ENCODE measurements at places on chromosomes 3 and 15.
A peak's percentile ranks its signal among the peaks of the same experiment; 100 is the strongest.

- peak; percentile 1 for DNase-seq
These were observed 674.1 kb downstream of the MECOM start for GRCh38 chr3:168989396-168989795.

- DNase-seq = no peak
These were observed 138.4 kb downstream of the FAM43A start for GRCh38 chr3:194824100-194824499.

DNA sequence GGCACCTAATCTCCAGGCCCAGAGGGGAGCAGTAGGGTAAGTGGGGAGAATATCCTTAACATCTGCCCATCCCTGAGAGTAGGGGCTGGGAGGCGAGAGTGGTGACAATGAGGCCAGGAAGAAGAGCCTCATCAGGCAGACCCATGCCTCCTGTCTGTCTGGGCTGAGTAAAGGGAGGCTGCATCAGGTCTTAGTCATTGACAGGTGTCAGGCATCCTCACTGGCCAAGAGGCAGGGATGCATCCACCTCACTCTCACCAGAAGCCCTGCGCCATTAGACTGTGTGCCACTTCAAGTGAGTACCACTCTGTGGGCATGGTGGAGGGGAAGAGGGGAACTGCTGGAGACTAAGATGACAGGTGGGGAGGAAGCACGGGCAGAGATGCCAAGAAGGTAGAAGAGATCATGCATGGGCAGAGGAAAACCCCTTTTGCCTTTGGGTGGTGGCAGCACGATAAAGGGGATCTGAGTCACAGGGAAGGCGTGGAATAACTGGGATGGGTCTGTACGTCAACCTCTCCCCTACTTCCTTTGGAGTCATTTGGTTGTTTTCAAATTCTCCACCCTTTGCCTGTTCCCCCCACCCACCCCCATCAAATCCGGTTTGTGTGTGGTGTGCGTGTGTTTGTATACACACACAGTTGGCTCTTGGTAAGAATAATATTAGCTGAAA lies 14.1 kb downstream of the ANAPC13 start:
- DNase-seq = no peak

DNA sequence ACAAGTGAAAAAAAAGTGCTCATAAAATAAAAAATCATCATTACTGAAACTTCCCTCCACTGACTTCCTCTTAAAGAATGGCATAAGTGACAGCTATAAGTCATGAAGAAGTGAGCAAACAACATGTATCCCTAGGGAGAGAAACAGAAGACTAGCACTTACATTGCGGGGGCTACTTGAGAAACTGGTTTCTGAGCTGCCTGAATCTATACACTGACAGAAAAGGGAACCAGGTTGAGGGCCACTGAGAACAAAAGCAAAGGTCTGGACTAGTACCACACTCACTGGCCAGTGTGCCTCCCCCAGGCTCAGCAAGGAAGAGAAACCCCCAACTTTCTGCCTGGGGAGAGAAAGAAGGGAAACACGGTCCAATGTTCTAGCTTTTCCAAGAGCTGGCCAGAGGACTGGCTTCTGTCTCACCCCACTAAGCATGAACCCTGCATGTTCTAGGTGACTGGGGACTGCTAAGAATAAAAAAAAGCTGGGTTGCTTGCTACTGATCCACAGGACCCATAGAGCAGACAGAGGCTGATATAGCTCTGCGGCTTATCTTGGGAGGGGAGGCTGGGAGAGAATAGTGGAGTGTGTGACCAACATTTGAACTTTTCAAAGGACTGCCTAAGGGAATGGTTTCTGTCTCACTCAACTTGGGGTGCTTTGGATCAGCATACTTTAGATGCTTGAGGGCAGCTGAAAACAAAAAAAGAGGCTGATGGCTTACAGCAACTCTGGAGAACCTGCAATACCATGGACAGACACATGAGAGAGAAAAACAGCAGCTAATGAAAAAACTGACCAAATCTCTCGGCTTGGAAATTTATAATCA lies 8.1 kb downstream of the RAD18 start:
- DNase-seq = no peak

- DNase-seq = peak; percentile 68
These were observed 226.5 kb upstream of the NANOGP8 start for GRCh38 chr15:35311615-35312014.

DNA sequence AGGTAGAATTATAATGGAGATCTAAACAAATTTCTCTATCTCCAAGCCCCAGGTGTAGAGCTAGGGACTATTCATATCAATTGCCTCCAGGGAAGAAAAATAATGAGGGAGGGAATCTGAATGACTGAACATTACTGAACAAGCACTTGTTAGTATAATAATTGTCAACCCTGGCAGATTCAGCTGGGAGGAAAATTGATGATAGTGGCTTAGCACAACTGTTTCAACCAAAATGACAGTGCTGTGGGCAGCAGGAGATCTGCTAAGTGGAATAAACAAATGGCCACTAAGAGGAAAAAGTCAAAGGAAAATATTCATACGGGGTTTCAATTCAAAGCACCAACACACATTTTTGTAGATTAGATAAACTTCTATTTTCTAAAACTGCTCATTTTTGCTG lies 294.9 kb upstream of the ZNF385D start:
- no peak for DNase-seq

DNA sequence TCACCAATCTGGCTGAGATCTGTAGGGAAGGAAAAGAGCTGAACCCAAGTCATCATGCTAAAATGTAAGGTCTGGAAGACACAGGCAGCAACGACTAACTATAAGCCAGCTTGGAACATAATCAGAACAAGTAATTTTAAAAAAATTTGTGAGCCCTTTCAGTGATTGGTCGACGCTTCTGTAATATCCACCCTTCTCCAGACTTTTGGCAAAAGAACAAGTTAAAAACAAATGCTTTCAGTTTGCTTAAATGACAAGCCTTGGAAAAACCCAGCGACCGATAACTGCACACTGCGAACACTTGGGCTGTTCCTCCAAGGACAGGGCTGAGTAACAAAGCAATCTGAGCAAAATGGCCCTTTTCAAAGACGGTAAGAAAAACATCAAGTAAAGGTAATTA lies 49.6 kb downstream of the PCSK6 start:
- DNase-seq = peak; percentile 83

- no peak for DNase-seq
These were observed 588.4 kb downstream of the UNC13C start for GRCh38 chr15:54566654-54567053.

DNA sequence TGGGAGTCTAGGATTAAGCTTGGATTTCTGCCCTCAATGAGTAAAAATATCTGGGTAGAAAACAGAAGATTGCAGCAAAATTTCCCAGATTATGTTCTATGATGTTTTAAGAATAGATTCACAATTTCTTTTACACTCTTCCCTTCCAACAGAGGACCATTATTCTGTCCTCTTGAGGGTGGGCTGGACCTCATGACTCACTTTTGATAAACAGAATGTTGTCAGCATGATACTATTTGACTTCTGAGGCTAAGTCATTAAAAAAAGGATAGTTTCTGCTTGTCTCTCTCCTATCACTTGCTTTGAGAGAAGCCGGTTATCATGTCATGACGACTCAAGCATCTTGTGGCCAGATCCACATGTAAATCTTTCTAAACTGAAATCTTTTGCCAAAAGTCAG lies 396.2 kb upstream of the CDIN1 start:
- DNase-seq = no peak

DNA sequence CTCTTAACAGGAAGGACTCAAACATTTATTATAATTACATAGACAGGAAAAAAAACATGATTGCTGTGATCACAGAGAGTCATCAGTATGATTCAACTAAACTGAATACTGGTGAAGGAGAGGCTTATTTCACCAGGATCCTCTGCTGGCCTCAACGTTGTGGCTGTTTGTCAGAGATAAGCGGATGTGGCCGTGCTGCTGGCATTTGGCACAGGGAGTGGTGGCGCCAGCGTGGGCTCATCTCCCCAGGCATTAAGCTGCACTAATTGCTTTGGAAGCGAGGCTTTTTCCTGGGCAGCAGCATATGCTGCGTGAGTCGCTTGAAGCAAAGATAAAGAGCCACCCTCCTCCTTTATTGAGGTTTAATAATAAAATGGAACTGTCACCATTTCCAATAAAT lies 306.7 kb downstream of the LRTM1 start:
- DNase-seq = no peak

Measured in muscle of back (tissue), 13 donors.